Effector memory CD8-positive, alpha-beta T cell (primary cell): ENCODE measurements at places on chromosomes 16 and 17.

GRCh38 chr16:76756423-76756822, 434.6 kb upstream of the MON1B start:
- no peak for DNase-seq

GRCh38 chr17:29326023-29326813, 32.3 kb upstream of the NUFIP2 start:
- no peak for DNase-seq

DNA sequence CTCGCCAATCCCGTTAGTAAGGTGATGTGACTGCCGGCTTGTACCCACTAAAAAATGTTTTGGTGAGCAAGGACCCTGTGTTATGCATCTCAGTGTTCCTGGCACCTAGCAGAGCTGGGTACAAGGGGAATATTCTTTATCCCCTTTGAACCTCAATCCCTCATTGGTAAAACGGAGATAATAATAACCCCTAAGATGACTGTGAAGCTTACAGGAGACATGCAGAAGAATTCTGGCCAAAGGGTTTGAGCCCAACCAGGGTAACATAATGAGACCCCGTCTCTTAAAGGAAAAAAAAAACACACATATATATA, 896 bp downstream of the GGA2 start:
- DNase-seq: no peak

DNA sequence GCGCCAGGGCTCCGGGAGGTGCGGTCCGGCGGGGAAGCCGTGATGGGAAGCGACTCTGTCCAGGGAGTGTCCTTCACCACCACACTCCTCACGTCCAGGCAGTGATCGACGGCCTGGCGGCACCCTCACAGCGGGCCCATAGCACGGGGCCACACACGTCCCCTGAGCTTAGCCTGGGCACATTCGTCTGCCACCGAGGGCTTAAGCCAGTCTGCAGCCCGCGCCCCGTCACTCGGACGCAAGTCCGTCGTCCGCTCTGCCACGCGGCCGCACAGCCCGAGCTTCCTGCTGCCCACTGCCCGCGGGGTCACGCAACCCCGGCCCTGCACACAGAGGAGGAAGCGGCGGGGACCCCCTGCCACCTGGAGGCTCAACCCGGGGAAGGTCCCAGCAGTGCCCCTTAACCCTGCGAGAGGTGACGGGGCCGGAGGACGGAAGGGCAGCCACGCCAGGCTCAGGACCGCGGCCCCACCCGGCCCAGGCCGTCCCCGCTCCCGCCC, 3.0 kb upstream of the TBX2 start:
- DNase-seq: no peak
